ENCODE measurements at places on chromosomes 11 and 22.

DNA sequence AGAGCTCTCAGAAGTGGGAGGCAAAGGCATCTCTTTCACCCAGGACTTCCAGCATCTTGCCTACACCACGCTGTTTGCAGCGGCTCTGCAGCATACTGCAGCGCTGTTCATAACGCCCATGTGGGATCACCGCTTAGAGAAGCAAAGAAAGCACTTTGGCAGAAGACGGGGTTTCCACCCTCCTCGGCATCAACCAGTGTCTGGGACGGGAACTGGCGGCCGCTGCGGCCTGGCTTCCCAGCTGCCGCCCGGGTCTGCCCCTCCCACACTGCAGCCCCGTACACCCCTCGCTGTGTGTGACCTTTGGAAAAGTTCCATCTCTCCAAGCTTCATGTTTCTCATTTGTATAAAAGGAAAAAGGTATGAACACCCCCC, 545 bp upstream of the TIRAP start:
- ATAC-seq = peak; percentile 77

- no peak for ATAC-seq
These were observed 11.3 kb upstream of the CTSC start for GRCh38 chr11:88348870-88349269.

GRCh38 chr11:74011360-74012073, 2.6 kb upstream of the UCP3 start:
- ATAC-seq = peak; percentile 53

DNA sequence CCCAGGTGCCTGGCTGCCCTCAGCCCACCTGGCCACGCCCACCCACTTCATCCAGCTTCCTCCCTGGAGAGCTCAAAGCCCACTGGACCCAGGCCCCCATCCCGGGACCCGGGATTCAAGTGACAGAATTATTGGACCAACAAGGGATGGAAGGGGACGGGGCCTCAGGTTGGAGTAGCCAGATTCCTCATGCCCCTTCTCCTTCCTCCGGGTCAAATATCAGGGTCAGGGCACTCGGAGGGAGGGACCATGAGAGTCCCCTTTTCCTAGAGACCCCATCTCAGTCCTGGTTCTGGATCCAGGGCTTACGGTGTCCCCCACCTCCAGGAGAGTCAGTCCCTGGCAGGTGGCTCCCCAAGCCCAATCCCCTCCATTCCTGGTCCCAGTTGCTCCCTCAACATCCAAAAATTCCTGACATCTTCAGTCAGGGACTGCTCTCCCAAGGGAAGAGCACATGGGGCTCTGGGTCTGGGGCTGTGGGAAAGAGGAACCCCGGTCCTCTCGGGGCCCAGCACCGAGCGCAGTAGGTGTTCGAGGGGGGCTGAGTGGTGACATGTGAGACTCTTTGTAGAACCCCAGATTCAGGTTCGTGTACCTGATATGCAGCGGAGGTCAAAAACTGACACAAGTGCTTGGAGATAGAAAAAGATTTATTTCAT, 37.7 kb downstream of the IGLL5 start:
- no peak for ATAC-seq

DNA sequence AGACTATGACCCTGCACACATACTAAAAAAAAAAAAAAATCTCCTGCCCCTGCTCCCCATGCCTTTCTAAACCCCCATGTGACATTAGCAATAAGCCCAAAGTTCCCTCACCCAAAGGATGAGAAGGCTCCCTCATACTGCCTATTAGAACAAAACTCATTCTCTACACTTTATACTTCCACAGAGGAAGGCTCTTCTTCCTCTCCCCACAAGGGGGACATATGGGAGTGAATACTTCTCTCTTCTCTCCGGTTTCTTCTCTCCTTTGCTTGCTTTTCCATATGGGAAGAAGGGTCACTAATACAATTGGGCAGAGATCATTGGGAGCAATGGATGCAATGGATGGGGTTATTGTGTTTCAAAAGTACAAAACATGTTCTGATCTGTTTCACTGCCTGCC, 3.3 kb downstream of the OR52L1 start:
- no peak for ATAC-seq

- no peak for ATAC-seq
These were observed 5.0 kb upstream of the OR52E6 start for GRCh38 chr11:5846701-5847100.
